Activated CD4-positive, alpha-beta T cell treated with anti-CD3 and anti-CD28 coated beads, Interleukin-2, Interleukin-6, amounts not matched to agents 100 ng/mL and 50 ng/mL, durations not matched to agents 16 hours and 8 hours (primary cell): ENCODE measurements at places on chromosomes 6 and 20.

- DNase-seq: no peak
Observed at GRCh38 chr20:25573288-25574251, 11.8 kb downstream of the NINL start.

GRCh38 chr6:169429001-169429400 lies 175.4 kb upstream of the THBS2 start:
- DNase-seq: no peak

- DNase-seq: no peak
Observed at GRCh38 chr20:36861875-36862801, 13.8 kb upstream of the TLDC2 start.

DNA sequence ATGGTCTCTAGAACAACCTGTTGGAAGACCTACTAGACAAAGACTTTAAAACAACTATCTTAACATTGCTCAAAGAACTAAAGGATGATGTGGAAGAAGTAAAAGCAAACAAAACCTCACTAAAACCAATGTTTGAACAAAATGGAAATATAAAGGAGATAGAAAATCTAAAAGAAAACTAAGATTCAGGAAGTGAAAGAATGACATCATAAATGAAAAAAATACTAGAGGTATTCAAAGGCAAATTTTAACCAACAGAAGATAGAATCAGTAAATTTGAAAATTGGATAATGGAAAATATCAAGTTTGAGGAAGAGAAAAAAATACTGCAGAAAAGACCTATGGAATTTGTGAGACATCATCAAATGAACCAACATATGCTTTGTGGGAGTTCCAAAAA lies 914.1 kb upstream of the GJE1 start:
- DNase-seq: no peak

- no peak for DNase-seq
Observed at GRCh38 chr20:62227977-62228958, 8.2 kb upstream of the HRH3 start.

- DNase-seq: no peak
Observed at GRCh38 chr20:49394264-49394663, 88.2 kb downstream of the KCNB1 start.

GRCh38 chr20:55386686-55387085 lies 618.6 kb downstream of the CBLN4 start:
- no peak for DNase-seq

DNA sequence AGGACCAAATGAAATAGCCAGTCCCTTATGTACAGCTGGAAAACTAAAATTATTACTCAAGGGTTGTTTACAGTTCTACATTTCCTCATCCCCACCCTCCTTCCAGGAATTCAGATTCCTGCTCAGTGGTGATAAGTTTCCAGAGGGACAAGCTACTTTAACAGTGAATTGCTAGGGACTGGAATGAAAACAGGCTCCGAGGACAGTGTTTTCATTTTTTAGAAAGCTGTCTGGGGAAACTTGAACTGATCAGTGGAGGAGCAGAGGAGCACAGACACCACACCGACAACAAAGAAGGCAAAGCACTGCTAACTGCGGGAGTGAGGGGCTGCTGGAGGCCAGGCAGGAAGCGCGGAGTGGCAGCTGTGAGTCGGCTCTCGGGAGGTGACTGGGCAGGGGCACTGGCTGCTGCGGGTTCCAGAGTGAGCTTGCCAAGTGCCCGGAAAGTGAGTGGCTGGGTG lies 322.2 kb downstream of the ESR1 start:
- DNase-seq: no peak

DNA sequence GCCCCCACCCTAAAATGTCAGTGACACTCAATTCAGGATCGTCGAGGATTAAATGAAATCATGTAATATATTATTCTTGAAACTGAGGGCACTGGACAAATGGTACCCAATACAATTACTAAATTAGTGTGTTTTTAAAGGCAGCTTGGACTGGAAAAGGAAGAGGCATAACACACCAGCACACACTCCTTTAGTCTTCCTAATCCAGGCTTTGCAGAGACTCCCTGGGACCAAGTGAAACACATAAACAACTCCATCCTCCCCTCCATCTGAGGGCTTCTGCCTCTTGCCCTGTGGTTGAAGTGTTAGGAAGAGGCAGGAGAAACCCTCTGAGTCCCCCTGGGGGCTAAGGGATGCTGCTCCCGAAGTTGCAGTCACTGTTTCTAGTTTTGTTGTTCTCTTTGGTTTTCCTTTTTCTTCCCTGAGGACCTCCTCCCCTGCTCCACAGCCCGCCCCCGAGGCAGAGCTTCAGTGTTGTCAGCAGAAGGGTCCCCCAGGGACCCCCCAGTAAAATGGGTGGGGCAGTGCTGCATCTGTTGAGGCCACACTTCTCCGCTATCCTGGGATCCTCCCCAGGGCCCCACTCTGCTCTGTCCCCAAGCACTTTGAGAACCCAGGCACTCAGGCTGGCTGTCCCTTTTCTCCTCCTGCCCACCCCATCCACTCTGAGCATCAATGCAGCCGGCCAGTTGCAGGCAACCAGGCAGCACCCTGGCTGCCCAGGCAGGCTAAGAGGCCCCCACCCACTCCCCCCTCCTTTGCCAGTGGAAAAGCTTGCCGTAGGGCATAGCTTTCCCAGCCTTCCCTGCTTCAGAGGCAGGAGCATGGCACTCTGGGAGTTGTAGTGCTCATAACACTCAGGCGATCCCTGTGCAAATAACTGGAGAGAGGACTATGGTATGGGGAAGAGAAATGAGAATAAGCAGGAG lies 5.9 kb downstream of the TMEM63B start:
- peak; percentile 14 for DNase-seq

GRCh38 chr6:142385352-142385751 lies 83.5 kb downstream of the ADGRG6 start:
- no peak for DNase-seq

- DNase-seq: no peak
Observed at GRCh38 chr6:11766589-11767450, 11.8 kb downstream of the ADTRP start.

DNA sequence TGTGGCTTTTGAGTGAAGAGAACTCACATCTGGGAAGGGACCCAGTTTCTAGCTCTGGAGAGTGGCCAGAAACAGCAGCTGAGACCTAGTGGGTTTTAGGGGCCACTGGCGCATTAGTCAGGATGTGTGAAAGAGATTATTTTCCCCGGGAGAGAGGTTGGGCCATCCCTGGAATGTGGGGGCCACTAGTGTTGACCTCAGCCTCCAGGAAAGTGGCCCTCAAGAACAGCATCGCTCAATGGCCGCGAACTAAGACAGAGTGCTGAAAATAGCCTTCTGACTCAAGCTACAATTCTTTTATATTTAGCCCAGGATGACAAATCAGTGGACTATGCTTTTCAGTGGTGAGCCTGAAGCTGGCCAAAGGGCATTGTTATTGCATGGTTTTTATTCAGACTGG lies 210.4 kb upstream of the RNF24 start:
- DNase-seq: no peak

GRCh38 chr6:79671600-79672266 lies 40.6 kb downstream of the SH3BGRL2 start:
- peak; percentile 24 for DNase-seq

DNA sequence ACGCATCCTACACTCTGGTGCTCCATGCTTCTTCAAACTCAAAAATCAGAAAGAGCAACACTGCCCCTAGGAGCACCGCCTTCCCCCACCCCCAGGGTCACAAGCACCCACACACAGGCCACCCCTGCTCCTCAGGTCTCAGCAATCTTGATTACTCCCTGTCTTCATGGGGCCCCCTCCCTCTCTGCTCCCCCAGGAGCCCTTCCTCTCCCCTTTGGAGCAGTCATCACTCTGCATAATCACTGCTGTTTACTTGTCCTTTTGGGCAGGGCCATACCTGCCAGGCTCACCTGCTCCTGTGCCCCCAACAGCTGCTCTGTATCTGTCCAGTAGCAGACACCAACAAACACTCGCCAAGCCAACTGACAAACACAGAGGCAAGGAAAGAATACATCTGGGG lies 7.6 kb upstream of the SYNDIG1 start:
- DNase-seq: no peak

DNA sequence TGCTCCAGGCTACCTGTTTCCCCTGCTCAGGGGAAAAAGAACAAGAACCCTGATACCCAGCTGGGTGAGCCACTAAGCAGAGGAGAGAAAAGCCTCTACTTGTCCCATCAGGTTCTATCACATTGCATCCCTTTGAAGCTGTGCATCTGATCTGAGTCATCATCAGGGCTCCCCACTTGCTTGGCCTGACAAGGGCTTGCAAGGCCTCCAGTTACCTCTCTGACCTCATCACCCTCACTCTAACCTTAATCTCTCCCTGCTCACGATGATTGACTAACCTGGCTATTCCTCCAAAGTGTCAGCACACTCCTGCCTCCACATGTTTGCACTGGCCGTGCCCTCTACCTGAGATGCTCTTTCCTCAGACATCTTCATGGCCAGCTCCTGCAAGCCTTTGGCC lies 309.5 kb upstream of the CHD6 start:
- no peak for DNase-seq

- peak; percentile 88 for DNase-seq
Observed at GRCh38 chr20:3420211-3420707, 12.8 kb upstream of the DNAAF9 start.

- DNase-seq: peak; percentile 27
Observed at GRCh38 chr6:166221040-166221439, 53.4 kb upstream of the TBXT start.

DNA sequence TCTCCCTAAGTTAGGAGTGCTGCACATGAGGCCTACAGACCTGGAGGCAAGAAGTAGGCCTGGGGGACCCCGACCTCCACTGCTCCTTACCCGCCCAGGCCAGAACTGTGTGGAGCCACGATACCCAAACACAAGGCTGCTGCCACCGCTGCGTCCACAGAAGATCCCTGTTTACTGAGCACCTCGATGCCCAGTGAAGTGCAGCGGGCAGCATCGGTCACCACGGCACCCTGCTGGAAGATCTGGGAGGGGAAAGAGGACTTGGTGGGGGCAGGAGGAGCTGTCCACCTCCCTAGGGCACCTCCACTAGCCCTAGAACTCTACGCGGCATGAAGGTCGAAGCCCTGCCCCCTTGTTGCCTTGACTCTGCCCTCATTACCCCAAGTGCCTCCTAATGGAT lies 9.9 kb downstream of the GGT7 start:
- DNase-seq: no peak

DNA sequence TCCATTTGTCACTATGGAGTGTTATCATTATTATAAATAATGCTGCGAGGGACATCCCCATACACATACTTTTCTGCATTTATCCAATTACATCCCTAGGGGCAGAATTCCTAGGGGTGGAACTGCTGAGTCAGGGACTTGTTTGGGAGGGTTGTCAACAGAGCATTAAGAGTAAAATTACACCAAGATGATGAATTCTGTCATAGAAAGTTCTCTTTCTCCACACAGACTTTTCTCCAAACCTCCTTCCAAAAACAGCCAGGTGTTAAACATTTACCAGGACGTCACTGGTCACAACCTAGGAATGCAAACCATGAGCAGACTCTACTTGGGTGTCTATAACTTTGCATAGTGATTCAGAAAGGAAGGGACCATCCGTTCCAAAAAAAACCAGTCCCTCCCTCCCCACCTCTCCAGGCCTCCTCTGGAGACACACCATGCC lies 95.5 kb downstream of the PRND start:
- DNase-seq: no peak

DNA sequence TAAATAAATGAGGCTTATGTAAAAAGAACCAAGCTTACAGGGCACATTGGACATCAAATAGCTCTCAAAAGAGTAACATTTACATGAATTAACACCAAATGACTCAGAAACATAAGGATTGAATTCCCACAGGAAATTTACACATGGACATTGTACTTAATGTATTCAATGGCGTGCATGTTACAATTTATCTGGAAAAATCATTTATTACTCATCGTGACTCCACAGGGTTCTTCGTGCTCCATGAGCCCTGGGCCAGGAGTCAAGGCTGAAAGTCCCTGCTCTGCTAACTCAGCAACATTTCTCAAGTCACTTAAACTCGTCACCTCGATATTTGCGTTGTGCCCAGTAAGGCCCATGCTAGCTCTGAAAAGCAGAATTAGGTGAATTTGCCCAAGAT lies 158.5 kb downstream of the PHACTR1 start:
- no peak for DNase-seq

DNA sequence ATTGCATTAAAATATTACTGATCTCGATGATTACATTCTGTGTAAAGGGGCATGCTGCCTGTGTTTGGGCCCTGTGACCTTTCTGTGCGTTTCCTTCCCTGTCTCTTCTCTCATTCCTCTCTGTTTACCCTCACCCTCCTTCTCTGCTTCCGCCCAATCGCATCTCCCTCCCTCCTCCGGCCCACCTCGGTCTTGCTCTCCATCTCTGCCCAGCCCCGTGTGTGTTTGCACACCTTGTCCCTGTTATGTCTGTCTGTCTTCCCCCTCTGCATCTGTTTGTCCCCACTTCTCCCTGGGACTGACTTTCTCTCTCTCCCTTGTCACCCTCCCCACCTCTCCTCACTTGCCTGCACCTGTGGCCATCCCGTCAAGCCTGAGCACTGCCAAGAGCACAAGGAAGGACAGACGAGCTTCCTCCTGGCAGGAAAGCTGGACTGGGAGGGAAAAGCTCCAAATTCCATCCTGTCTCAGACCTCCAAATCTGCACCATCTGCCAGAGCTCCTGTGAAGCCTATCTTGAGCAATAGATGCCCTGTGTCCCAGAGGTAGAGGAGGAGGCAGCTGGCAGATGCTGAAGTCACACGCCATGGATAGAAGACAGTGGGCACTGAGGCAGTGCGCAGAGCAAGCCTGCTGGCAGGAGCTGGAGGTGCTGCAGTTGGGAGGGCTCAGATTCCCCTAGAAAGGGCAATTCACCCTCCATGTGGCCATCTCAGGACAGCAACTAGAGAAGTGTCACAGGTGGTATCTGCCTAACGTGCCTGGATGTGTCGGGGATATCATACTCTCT lies 172.3 kb downstream of the PTPRT start:
- DNase-seq: no peak

DNA sequence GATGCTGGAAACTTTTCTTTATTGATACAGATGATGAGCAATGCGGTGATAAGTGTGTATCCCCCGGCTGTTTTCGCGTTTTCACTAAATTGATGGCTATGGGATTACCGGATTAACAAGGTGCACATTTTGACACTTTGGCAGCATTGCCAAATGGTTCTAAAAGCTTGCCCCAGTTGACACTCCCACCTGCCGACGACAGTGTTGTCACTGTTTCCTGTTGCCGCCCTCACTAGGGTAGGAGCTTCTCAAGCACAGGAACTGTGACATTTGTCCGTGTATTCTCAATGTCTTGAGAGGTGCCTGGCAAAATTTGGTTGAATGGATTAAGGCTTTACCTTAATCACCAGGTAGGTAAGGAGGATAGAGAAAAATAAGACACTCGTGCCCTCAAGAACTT lies 9.8 kb upstream of the MAPK13 start:
- peak; percentile 76 for DNase-seq

- no peak for DNase-seq
Observed at GRCh38 chr6:15101130-15101529, 144.7 kb upstream of the JARID2 start.

GRCh38 chr6:156885562-156885961 lies 108.4 kb downstream of the ARID1B start:
- DNase-seq: no peak

GRCh38 chr20:57663241-57663640 lies 43.0 kb upstream of the ZBP1 start:
- no peak for DNase-seq

- DNase-seq: no peak
Observed at GRCh38 chr6:109087661-109088264, 6.9 kb downstream of the SESN1 start.
